ENCODE measurements at places on chromosomes 3 and 15.

- DNase-seq = no peak
Measured at GRCh38 chr15:75019916-75020315, 3.5 kb upstream of the PPCDC start.

GRCh38 chr3:132174500-132174899 lies 139.7 kb upstream of the CPNE4 start:
- DNase-seq = no peak

DNA sequence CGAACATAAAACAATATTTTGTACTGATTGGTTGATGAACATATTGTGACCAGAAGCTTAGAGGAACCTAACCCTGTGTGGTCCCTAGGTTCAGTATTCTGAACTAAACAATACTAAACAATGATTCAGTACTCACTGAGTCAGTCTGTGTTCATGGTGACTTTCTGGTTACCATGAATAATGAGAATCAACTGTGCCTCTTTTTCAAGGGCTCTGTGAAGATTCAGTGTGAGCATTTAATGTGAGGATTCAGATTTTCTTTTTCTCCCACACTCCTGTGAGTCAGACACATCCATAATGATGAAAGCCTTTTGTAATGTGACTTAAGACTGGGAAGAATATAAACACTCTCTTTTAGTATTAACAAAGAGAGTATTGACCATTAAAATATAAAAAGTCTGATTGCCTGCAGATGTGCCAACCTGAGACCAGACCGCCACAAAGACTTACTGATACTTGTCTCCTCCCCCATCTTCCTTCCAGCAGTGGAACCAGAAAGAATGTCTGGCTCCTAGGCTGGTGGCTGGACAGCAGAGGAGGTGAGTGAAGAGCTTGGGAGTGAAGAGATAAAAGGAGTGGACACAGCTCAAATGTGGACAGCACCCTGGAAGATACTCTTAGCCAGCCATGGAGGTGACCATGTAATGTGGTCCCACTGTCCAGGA lies 17.6 kb upstream of the ACTL6A start:
- no peak for DNase-seq

- DNase-seq = no peak
Measured at GRCh38 chr3:183583331-183584245, 28.1 kb upstream of the KLHL6 start.

GRCh38 chr15:68552773-68553172 lies 26.0 kb upstream of the CORO2B start:
- DNase-seq = no peak

DNA sequence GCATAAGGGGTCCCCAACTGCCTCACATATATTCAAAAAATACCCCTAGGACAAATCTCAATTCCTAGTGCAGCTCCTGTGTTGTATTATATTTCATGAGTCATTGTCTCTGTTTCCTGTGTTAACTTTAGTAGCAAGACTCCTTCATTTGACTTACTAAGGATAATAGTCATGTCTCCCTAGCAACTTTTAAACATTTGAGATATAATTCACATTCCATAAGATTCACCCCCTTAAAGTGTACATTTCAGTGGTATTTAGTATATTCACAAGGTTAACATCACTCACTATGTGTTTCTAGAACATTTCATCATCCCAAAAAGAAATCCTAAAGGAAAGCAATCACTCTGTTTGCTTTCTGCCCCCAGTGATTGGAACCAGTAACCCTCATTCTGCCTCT lies 121.3 kb upstream of the WNT7A start:
- DNase-seq = no peak

DNA sequence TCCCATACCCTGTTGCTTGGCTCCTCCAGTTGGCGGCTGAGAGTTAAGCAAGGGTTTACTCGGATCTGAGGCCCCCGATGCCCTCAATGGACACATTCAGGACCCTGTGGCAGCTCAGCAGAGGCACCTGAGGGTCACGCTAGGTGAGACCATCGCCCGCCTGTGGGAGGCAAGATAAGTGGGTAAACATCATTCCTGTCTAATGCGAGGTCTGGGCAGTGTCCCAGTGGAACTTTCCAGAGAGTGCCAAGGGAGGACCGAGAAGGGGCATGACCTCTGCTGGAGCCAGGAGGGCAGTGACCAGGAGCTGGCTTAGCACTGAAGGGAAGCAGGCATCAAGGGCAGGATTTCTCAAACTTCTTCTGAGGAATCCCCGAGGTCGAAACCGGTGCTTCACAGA lies 65.4 kb upstream of the SEC61A1 start:
- DNase-seq = no peak

GRCh38 chr15:64975390-64975789 lies 14.3 kb downstream of the SPG21 start:
- no peak for DNase-seq

- no peak for DNase-seq
Measured at GRCh38 chr3:133440652-133441051, 40.8 kb downstream of the BFSP2 start.

DNA sequence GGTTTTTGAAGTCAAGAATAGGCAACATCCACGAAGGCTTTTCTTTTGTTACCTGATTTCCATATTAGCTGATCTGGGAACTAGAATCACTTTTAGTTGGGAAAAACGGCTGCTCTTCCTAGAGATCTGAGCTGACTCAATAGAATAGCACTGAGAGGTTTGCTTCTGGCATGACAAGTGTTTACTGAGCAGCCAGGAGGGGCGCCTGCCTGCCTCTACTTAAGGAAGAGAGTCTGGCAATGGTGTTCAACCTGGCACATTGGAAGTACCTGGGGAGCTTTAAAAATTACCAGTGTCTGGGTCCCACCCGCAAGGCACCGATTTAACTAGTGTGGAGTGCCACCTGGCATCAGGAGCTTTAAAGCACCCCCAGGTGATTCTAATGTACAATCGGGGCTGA lies 34.4 kb downstream of the FAM43A start:
- DNase-seq = no peak

DNA sequence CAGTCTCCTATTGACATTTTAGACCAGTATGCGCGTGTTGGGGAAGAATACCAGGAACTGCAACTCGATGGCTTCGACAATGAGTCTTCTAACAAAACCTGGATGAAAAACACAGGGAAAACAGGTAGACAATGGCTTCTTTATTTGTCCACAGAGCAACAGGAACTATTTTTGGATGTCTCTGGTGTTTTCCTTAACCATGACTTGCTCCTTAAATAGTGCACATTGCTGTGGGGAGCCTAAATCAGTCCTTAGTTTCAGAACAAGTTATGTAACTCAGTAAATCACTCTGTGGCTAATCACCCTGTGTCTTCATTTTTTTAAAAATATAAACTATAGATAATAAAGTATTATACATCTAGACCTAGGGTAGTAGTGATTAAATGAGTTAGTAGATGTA lies 383.7 kb downstream of the FEZF2 start:
- DNase-seq = no peak

- DNase-seq = peak; percentile 26
Measured at GRCh38 chr3:140135461-140135860, 200.5 kb downstream of the CLSTN2 start.

- DNase-seq = no peak
Measured at GRCh38 chr15:52097180-52097579, 15.4 kb downstream of the BCL2L10 start.

- DNase-seq = no peak
Measured at GRCh38 chr3:138653567-138653966, 45.0 kb downstream of the FAIM start.

DNA sequence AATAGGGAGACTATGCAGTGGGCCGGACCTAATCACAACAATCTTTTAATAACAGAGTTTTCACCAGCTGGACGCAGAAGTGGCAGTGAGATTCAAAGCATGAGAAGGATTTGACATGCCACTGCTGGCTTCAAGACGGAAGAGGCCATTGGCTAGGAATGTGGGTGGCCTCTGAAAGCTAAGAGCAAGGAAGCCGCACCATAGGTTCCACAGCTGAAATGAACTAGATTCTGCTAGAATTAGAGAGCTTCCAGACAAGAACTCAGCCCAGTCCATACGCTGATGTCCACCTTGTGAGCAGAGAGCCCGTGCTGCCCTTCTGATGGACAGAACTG lies 6.9 kb upstream of the NCBP2 start:
- DNase-seq = no peak

- no peak for DNase-seq
Measured at GRCh38 chr3:72310419-72311380, 525.8 kb upstream of the PROK2 start.

DNA sequence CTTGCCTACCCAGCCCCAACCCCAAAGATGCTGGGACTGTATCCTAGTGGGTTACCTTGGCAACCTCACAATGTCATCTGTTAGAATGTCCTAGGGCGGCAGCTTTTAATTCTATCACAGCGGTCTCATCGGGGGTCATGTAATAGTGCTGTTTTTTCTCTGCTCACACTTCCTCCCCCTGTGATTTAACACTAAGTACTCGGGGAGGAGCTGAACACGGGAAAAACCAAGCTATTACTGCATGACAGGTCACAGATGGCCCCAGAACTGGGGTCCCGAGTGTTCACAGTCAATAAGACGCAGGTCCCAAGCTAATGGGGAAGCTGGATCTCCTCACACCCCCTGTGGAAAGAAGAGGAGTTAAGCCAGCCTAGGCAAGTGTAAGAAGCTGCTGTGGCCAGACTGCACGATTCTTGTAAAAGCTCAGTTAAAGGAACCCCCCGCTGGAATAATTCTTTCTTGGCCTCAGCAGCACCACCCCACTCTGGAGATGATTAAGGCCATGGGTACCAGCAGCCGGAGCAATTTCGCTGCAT lies 2.5 kb upstream of the RFTN1 start:
- DNase-seq = no peak

DNA sequence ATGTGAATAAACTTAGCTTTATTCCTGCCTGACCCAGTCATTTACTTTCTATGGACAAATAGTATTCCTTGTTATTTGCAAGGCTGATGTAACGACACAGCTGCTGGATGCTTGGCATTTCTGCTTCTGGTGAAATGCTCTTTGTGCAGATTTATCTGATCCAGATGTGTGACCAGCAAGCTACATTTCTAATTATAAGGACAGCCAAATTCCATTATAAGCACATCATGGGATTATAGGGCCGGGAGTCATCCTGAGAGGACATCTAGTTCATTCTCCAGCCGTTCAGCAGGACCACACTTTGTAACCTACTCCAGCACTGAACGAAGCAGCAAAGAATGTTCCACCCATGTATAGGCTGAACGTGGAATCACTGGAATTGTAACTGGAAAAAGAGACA lies 42.9 kb downstream of the FNDC3B start:
- no peak for DNase-seq

GRCh38 chr3:21484828-21485144 lies 266.2 kb downstream of the ZNF385D start:
- DNase-seq = no peak

- no peak for DNase-seq
Measured at GRCh38 chr3:59303452-59303851, 253.6 kb upstream of the CFAP20DC start.

DNA sequence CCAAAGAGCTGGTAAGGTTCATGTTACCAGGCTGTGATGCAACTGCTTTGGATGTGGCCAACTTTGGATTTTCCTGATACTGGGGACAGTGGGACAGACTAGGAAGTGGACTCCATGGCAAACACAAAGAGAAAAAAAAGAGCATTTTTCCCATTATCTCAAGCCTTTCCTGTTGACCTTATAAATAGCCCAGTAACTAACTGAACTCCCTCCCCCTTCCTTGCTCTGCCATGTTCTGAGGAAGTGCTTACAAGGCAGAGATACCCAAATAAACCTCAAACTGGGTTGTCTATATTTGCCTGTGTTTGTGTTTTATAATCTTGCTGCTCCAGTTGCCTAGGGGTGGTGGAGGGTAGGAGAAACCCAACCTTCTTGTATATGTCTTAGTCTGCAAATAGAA lies 27.3 kb upstream of the SLC9A9 start:
- no peak for DNase-seq

DNA sequence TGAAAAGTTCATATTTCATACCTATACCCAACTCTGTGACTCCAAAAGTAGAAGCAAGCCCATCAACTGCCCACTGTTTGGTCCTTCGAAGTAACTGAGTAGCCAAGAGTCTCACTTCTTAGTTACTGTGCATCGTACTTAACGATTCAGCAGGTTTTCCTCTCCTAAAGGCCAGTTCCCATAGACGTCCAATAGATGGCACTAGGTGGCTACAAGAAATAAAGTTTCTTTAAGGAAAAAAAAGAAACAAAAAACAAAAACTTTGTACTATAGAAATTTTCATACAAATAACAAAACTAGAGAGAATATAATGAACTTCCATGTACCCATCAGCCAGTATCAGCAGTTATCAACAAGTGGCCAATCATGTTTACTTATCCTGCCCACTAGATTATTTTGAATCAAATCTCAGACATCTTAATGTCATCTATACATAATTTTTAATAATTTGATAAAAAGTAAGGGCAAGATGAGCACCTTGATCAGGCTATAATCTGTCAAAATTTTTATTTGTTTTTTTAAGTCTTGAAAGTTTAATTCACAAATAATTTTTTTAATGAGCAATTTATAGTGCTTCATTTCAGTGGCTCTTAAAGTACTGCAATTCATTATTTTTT lies 63.8 kb upstream of the ACP3 start:
- DNase-seq = peak; percentile 37

DNA sequence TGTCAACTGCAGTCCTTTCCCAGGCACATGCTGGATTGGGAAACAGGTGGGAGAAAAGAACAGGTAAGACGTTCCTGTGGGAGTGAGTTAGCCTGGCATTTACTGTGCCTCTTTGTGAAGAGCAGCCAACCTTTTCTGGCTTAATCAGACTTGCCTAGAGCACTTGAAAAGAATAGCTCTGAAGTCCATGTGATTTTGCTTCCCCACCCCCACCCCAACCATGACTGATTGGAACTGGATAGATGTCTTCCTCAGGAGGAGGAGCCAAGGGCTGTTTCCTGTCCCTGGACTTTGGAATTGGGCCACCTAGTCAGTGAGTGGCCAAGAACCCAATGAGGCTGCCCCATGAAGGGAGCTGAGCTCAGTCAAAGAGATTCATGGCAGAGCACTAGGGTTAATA lies 4.7 kb upstream of the TMEM41A start:
- no peak for DNase-seq

DNA sequence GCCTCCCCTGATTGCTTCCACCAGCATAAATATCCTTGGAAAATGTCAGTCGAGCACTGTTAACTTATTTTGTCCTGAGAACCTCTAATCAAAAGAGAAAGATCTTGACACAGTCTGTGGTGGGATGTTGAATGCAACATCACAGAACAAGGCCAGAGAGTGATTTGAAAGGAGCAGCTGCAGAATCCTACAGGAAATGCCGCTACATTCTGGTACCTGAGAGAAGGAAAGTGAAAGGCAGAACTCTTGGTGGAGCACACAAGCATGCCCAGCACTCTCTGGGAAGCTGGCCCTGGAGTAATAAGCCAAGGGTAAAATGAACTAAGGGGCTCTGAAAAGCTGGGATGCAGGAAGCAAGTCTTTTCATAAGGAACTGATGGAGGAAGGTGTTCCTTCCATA lies 75.8 kb downstream of the CBLB start:
- DNase-seq = peak; percentile 8

DNA sequence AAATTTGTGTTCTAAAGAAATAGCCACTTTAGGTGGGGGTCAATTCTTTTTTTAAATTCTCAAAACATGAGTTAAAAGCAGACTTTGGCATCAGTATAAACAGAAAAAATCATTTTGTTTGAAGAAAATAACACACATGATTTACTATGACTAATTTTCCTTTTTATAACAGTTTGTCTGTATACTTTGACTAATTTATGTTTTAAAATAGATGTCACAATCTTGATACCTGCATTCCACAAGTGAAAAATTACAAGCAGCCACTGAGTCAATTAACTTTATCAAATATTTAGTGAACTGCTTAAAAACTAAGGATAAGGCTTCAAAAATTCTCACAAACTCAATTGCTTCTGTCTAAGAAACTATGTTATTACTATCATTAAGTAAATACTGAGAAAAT lies 235.0 kb downstream of the TBC1D5 start:
- DNase-seq = no peak
